ENCODE measurements at places on chromosomes 5 and 9. TPM values are rescaled to one million over a fixed set of nuclear protein-coding genes. Genes with fewer than 3 reads are reported as not detected.

- no peak for DNase-seq
- H3K27me3 ChIP-seq, result no peaks in the 10 kb centered on the region
- H3K36me3 ChIP-seq, result peaks cover 26% of the 10 kb centered on the region
- no peak overlapping the region for H3K4me3 ChIP-seq
- no peak overlapping the region for H3K27ac ChIP-seq
- no peaks in the 10 kb centered on the region for H3K4me1 ChIP-seq
Observed at GRCh38 chr9:2657427-2657826, 35.8 kb downstream of the VLDLR start.

DNA sequence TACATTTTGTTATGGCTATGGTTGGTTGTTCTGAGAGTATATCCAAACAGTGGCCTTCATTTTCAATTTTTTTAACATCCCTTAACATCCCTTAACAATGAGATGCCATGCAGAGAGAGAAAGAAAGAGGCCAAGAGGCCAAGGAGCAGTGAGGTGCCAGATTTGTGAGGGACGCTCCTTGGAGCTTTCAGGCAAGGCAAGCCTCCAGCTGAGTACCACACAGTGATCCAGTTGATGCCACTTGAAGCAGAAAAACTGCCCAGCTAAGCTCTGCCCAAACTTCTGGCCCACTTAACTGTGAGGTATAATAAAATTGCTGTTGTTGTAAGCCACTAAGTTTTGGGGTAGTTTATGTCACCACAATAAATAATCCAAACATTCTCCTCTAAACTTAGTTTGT, 22.6 kb upstream of the EMB start:
- no peak overlapping the region for H3K27ac ChIP-seq
- H3K4me1 ChIP-seq, result no peaks in the 10 kb centered on the region
- no peak overlapping the region for H3K4me3 ChIP-seq
- H3K27me3 ChIP-seq, result no peaks in the 10 kb centered on the region

GRCh38 chr9:123550012-123550411, 194.0 kb downstream of the CRB2 start:
- H3K27me3 ChIP-seq, result no peaks in the 10 kb centered on the region
- no peaks in the 10 kb centered on the region for H3K4me1 ChIP-seq
- DNase-seq, result no peak
- no peak overlapping the region for H3K4me3 ChIP-seq

GRCh38 chr5:139091439-139092156, 106.6 kb downstream of the SIL1 start:
- no peak overlapping the region for H3K4me3 ChIP-seq
- no peak for DNase-seq
- H3K27ac ChIP-seq, result no peak overlapping the region
- H3K4me1 ChIP-seq, result no peaks in the 10 kb centered on the region
- H3K36me3 ChIP-seq, result no peaks in the 10 kb centered on the region

Gene FLT4
- 4.2 TPM for total RNA-seq

DNA sequence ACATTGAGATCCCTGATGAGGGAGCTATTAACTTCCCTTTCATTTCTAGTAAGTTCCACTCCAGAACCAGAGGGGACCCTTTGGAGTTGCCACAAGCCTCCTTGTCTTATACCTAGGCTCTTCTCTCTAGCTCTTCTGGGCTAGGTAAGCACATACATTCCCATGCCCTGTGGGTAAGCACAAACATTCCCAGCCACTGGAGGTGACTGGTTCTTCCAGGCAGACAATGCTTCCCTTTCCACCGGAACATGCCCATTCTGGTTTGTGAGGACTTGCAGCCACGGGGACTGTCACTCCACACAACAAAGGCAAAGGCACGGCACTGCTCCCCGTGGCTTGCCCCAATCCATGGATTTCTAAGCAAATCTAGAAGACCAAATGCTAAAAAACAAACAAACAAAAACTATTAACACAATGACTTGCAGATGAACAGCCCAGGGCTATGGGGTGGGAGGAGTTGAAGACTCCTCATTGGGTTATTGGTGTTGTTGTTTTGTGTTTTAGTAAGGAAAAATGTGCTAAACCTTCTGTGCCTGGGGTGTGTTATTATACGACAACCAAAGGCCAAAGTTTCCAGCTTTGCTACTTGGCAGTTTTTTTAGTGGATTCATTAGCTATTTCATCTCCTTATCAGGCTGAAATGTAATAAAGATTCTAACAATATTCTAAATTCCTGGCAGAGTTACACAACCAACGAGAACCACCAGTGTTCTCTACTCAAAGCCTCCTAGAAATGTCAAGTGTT, 276.2 kb downstream of the SYK start:
- peaks cover 5% of the 10 kb centered on the region for H3K4me1 ChIP-seq
- peak; percentile 48 for DNase-seq
- no peak overlapping the region for H3K27ac ChIP-seq
- H3K27me3 ChIP-seq, result no peaks in the 10 kb centered on the region
- H3K36me3 ChIP-seq, result no peaks in the 10 kb centered on the region

DNA sequence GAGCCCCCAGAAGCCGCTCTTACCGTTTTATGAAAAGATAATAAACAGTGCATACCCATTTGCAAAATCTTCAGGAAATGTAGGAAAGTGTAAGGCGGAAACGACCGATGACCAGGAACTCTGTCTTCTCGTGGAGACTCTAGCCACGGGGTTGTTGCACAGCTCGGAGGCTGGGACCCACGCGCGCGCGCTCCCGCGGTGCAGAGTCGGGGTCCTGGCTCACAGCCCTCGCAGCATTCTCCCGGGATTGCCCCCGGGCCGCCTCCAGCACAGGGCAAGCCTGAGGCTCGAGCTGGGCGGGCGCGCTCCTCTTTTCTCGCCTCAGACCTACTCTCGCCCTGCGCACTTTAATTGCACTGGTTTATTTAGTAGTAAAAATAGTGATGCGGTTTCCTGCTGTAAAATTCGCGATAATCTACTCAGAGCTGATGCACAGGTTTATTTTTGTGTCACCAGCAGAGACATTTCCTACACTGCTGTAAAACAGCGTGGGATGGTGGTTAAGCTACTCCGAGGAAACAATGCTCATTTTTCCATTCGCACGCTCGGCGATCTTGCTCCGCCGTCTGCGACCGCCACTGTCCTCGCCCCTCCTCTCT, 15.5 kb downstream of the TRIM7 start:
- H3K36me3 ChIP-seq, result no peaks in the 10 kb centered on the region
- no peaks in the 10 kb centered on the region for H3K27me3 ChIP-seq
- no peak for DNase-seq
- H3K27ac ChIP-seq, result peak overlapping the region; percentile 93
- H3K4me1 ChIP-seq, result peaks cover 36% of the 10 kb centered on the region

DNA sequence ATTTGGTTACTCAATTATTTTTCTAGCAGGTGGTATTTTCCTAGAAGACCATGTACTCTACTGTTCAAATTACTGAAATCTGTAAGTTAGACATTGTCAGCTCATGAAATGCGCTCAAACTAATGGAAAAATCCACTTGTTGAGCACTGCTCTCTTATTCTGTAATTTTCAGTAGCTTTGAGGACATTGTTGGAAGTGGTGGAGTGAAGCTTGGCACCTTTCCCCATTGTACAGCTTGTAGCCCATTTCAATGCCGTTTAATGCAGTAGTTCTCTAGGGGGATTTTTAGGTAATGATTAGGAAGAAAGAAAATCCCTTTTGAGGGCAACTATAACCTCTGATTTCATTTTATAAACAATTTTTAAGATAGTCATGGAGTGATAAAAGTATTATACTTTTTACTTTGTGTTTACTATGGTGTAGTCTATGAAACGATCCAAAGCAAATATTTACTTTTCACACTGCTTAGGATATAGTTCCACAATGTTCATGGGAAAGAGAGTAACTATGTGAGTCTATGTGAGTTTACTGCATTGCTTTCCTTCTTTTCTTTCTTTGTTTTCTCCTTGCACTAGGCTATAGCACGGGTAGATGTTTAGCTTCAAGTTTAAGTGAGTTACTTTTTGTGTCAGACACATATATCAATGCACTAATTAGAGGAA, 165.8 kb upstream of the ANKH start:
- H3K4me1 ChIP-seq, result no peaks in the 10 kb centered on the region
- H3K27ac ChIP-seq, result no peak overlapping the region
- DNase-seq, result no peak
- no peaks in the 10 kb centered on the region for H3K36me3 ChIP-seq
- H3K27me3 ChIP-seq, result no peaks in the 10 kb centered on the region
- H3K4me3 ChIP-seq, result no peak overlapping the region

DNA sequence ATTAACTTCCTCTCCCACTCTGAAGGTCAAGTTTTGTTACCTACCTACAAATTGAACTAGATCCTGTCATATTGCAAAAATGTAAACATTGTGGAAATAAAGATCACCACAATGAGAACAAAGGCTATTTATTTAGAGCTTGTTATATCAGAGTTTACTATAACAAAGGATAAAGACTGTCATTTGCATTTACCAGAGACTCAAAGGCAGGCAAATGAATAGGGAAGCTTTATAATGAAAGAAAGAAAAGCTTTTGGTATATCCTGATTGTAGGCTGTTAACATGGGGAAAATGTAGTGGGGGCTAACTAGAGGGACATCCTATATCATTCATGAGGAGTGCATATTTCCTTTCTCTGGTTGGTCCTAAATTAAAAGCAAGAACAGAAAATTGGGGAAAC, 403.5 kb upstream of the TYRP1 start:
- DNase-seq, result no peak
- H3K4me3 ChIP-seq, result no peak overlapping the region
- no peaks in the 10 kb centered on the region for H3K36me3 ChIP-seq
- H3K27me3 ChIP-seq, result no peaks in the 10 kb centered on the region
- no peak overlapping the region for H3K27ac ChIP-seq

Gene TYRP1
- 35.6 TPM for total RNA-seq

Gene AFAP1L1
- total RNA-seq, result 45.6 TPM

Gene IL17B
- total RNA-seq, result 2.9 TPM

- peaks cover 70% of the 10 kb centered on the region for H3K36me3 ChIP-seq
- H3K4me1 ChIP-seq, result no peaks in the 10 kb centered on the region
- H3K27ac ChIP-seq, result no peak overlapping the region
- no peaks in the 10 kb centered on the region for H3K27me3 ChIP-seq
- DNase-seq, result no peak
Observed at GRCh38 chr9:37430841-37431597, 8.5 kb downstream of the GRHPR start.

Gene AGXT2
- not detected for total RNA-seq

Gene OR1Q1
- total RNA-seq, result not detected

GRCh38 chr5:145904743-145905142, 31.6 kb upstream of the SH3RF2 start:
- H3K27ac ChIP-seq, result no peak overlapping the region
- H3K36me3 ChIP-seq, result no peaks in the 10 kb centered on the region
- no peaks in the 10 kb centered on the region for H3K4me1 ChIP-seq

- no peaks in the 10 kb centered on the region for H3K27me3 ChIP-seq
- H3K4me1 ChIP-seq, result no peaks in the 10 kb centered on the region
- DNase-seq, result no peak
- no peak overlapping the region for H3K4me3 ChIP-seq
- H3K27ac ChIP-seq, result no peak overlapping the region
Observed at GRCh38 chr5:101045689-101046088, 142.6 kb upstream of the ST8SIA4 start.

- H3K27me3 ChIP-seq, result no peaks in the 10 kb centered on the region
- no peak overlapping the region for H3K4me3 ChIP-seq
- H3K4me1 ChIP-seq, result no peaks in the 10 kb centered on the region
- no peak for DNase-seq
Observed at GRCh38 chr5:43376496-43377140, 35.6 kb downstream of the CCL28 start.

GRCh38 chr5:115246361-115246991, 16.2 kb downstream of the PGGT1B start:
- no peak for DNase-seq
- H3K36me3 ChIP-seq, result no peaks in the 10 kb centered on the region
- no peaks in the 10 kb centered on the region for H3K27me3 ChIP-seq
- H3K4me1 ChIP-seq, result peaks cover 12% of the 10 kb centered on the region

- no peak overlapping the region for H3K4me3 ChIP-seq
- H3K27me3 ChIP-seq, result no peaks in the 10 kb centered on the region
- H3K27ac ChIP-seq, result no peak overlapping the region
- no peaks in the 10 kb centered on the region for H3K36me3 ChIP-seq
- DNase-seq, result no peak
- no peaks in the 10 kb centered on the region for H3K4me1 ChIP-seq
Observed at GRCh38 chr9:135889564-135890189, 17.7 kb downstream of the CAMSAP1 start.

DNA sequence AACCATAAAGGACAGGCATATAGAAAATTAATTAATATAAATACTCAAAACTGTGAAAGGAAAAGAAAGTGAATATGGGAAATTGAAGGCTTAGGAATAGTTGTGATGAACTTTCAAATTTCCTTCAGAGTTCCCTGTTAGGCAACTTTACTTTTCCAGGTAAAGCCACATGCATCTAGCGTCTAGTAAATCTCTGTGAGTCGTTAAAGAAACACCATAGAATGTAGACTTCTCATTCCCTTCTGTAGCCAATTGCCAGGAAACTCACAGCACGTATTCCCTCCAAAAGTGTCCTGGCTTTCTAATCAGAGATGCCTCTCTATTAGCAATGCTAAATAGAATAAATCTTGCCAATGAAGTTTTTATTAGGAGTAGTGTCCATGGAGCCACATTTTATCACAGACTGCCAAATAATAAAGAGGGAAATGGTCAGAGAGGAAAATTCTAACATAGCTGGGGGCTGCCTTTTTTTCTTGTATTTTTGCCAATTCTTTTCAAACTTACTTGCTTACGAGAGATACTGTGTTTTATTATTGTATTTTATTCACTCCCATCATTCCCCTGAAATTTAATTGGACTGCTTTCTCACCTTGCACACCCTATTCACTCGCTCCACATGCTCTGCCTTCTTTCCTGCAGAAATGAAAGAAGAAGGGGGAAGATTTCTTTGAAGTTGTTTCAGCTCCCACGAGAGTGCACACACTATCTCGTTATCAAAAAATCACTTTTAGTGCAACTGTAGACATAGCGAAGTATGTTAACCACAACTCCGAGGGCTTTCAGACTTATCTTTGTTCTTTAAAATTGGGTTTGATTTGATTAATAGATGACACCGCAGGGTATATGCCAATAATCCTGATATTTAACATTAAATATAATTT, 439.0 kb downstream of the CSNK1G3 start:
- no peaks in the 10 kb centered on the region for H3K27me3 ChIP-seq
- no peak for DNase-seq
- no peak overlapping the region for H3K4me3 ChIP-seq
- H3K36me3 ChIP-seq, result no peaks in the 10 kb centered on the region
- H3K27ac ChIP-seq, result no peak overlapping the region

Gene FAM151B
- 1.8 TPM for total RNA-seq

DNA sequence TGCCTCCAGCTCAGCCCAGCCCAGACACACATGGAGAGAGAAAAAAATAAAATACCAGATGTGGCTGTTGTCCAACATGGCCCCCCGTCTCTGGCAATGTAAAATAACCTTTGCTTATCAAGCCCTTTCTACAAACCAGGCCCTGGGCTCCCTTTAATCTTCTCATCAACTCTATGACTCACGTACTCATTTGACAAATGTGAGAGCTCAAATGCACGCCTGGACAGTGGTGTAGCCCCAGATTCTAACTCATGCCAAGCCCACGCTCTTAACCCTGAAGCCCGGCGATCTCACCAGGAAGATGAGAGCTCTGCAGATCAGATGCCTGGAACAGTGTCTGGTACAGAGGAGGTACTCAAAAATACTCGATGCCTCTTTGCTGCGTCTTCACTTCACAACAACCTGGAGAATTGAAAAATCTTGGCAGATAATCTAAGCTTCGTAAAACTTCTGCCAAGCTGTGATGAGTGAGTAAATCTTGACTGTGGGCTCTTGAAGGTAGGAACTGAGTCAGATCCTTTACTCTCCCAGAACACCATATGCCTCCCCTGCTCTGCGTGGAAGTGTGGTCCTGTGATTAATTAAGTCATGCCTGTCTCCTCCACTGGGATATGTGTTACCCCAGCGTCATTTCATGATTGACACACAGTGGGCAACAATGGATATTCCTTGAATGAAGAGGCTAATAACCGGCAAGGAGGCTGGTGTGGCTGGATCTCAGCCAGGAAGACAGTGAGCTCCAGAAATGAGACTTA, 102.0 kb upstream of the FSTL4 start:
- no peaks in the 10 kb centered on the region for H3K4me1 ChIP-seq
- H3K4me3 ChIP-seq, result no peak overlapping the region
- peak; percentile 38 for DNase-seq
- H3K27ac ChIP-seq, result no peak overlapping the region

All from right atrium auricular region (tissue), 2 donors.